ENCODE measurements at places on chromosomes 4 and X.

DNA sequence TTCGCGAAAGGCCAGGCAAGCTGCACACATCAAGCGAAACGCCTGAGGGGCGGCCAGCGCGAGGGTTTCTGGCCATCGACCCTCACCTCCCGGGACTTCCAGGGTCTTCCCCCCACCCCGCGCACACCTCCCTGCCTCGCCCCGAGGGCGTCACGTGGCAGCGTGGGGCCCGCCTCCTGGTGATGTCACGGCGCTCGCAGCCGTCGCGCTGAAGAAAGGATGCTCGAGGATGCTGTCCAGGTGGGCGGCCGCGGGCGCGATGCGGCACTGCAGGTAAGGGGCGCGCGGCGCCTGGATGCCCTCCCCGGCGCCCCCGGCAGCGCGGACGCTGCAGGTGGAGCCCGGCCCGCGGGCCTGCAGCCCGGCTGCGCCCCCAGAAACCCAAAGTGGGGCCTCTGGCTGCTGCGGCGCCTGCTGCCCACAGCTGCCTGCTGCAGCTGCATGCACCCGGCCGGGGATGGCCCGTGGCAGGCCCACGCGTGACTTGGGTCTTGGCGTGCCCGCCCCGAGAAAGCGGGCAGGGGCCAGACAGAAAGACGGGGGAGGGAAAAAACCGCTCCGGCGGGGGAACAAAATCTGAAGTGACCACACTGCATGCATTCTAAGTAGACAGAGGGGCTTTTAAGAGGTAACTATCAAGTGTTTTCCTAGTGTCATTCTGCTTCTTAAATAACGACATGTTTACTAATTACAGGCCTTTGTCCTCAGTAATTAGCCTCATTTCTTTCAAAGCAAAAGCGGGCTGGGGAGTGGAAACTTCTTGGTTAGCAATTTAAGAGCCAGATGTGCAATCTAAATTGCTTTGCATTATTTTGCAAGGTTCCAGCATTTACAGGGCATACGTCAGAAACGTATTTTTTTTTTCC, 1.7 kb downstream of the CLCN4 start:
- peak; percentile 78 for DNase-seq

GRCh38 chrX:22634083-22634482, 361.4 kb downstream of the CBLL2 start:
- DNase-seq = no peak

GRCh38 chr4:79977131-79977840, 95.7 kb downstream of the ANTXR2 start:
- no peak for DNase-seq

DNA sequence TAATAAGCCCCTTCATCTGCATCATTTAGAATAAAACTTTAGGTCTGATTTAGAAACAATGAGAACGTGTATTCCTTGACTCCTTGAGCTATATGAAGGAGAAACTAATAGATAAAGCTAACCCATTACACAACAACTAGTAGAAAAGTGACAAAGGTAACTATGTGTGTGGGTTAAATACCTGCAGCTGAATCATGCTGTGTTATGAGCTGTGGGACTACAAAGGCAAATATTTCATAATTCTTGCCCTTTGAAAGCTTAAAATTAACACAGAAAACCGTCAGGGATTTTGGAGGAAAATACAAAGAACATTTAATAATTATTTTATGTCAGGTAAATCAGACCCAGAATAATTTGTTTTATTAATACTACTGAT, 898 bp upstream of the NDP start:
- no peak for DNase-seq

GRCh38 chrX:19568422-19568821, 53.1 kb upstream of the MAP3K15 start:
- no peak for DNase-seq

DNA sequence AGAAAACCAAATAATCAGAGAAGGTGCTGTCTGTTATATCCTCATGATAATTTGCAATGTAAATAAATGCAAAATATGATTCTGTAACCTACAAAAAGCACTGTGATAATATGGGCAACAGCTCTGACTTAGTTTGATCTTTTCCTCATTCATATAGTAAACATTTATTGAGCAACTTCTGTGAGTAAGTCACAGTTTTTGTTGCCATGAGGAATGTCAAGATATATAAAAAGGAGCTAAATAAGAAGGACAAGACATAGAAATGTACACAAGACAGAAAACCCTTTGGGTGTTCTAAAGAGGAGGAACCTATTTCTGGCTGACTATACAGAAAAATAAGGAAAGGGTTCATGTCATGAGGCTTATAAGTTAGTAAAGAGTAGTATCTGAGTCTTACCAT, 44.3 kb downstream of the ARSJ start:
- DNase-seq = no peak

GRCh38 chrX:69387567-69388487, 116.3 kb upstream of the NALF2 start:
- DNase-seq = peak; percentile 49

GRCh38 chr4:6633091-6633906, 7.2 kb upstream of the MRFAP1 start:
- no peak for DNase-seq

DNA sequence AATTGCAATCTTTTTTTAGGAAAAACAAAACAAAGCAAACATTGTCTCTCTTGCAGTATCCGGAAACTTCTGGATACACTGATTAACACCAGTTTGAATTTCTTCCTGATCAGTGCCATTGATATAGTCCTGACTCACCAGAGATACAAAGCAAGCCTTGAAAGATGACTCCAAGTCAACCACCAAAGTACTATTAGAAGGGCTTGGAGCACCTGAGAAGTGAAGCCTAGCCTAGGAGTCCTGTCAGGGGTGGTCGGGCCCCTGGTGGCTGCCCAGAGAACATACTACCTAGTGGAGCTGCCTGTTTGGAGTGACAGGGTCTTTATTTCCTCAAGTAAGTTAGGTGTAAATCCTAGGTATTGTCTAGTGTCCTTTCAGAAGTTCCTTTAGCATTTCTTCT, 593.2 kb downstream of the ZNF674 start:
- DNase-seq = no peak

- DNase-seq = no peak
These were observed 169.8 kb downstream of the BTC start for GRCh38 chr4:74624351-74625151.

DNA sequence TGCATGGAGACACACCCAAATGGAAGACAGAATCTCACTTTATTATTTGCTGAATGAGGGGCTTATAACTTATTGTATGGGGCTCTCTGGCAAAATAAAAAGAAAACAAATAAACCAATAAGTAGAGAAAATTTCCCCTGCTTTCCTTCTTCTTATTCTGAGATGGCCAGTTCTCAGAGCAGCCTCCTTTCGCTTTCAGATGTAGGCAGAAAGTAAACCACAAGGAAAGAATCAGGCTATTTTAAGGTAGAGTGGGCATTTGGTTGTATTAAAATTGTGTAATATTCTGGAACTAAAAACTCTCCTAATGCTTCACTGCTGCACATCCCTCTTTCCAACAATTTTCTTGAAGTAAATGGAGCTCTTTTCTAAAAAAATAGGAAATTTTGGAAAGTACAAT, 241.8 kb downstream of the GALNTL6 start:
- DNase-seq = no peak

DNA sequence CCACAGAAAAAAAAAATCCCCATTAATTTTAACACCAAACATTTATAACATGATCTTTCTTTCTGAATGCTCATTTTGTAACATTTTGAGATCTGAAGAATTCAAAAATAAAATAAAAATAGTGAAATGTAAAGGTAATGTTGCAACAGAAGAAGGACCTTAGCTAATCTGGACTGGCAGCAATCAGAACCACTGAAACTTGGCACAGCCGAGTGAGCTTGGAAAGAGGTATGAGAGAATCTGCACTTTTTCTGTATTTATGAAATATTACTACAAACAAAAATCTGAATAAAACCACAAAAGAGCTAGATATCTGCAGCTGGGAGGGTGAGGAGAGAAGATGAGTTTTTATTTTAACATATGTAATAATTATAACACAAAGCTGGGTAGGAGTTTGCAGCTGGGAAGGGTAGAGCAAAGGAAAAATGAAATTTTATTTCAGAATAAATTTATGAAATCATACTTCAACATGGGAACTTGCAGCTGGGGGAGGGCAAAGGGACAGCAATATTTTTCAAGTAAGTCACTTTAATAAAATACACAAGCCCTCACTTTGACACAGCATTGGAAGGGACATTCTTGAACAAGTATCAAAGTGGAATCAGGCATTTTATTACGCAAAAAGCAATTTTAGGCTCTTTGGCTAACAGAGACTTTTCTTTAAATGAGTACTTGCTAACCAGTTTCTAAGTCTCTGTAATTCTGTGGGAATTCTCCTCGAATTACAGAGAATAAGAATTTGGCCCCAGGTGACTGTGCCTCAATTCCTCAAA, 26.7 kb downstream of the DKK2 start:
- no peak for DNase-seq

Data from right cardiac atrium (tissue), 5 donors.